ENCODE measurements at places on chromosomes 16 and 17. TPM values are rescaled to one million over a fixed set of nuclear protein-coding genes. Genes with fewer than 3 reads are reported as not detected.

Gene KCNJ12
- not detected for polyA plus RNA-seq

Gene CES3
- 0.37 TPM for polyA plus RNA-seq

Gene CTDNEP1
- 177 TPM for polyA plus RNA-seq

Gene PRR35
- polyA plus RNA-seq: not detected

Gene CHAD
- not detected for polyA plus RNA-seq

Gene KIF2B
- not detected for polyA plus RNA-seq

Gene MSLN
- not detected for polyA plus RNA-seq

Gene HSPB9
- polyA plus RNA-seq: not detected

Gene GUCY2D
- polyA plus RNA-seq: 0.46 TPM

Gene P2RX1
- 77.8 TPM for polyA plus RNA-seq

Gene TVP23A
- 0.06 TPM for polyA plus RNA-seq

Gene NEK8
- 2.7 TPM for polyA plus RNA-seq

Gene HIC1
- 0.30 TPM for polyA plus RNA-seq

Gene ACADVL
- polyA plus RNA-seq: 1,231 TPM

Gene TEKT5
- not detected for polyA plus RNA-seq

Gene MMP28
- polyA plus RNA-seq: not detected

Gene DPEP3
- 1.3 TPM for polyA plus RNA-seq

Gene CHMP1A
- polyA plus RNA-seq: 57.3 TPM

Gene G6PC1
- not detected for polyA plus RNA-seq

Gene TP53TG3B
- polyA plus RNA-seq: not detected

Gene DLX3
- polyA plus RNA-seq: not detected

Gene SHBG
- polyA plus RNA-seq: 0.13 TPM

Gene CTRL
- 0.69 TPM for polyA plus RNA-seq

Gene RSL1D1
- polyA plus RNA-seq: 182 TPM

Gene LCAT
- 16.0 TPM for polyA plus RNA-seq

Gene HOXB1
- polyA plus RNA-seq: not detected

Gene HOXB6
- not detected for polyA plus RNA-seq

Gene PMFBP1
- polyA plus RNA-seq: 0.87 TPM

Gene OR1E2
- not detected for polyA plus RNA-seq

Gene TNRC6A
- polyA plus RNA-seq: 4.0 TPM

Gene CAMKK1
- polyA plus RNA-seq: 0.74 TPM

Data from CD14-positive monocyte (primary cell).